ENCODE measurements at places on chromosomes 2 and 18.
A peak's percentile ranks its signal among the peaks of the same experiment; 100 is the strongest.

- no peak for DNase-seq
Observed at GRCh38 chr2:54640834-54641540, 82.5 kb upstream of the EML6 start.

DNA sequence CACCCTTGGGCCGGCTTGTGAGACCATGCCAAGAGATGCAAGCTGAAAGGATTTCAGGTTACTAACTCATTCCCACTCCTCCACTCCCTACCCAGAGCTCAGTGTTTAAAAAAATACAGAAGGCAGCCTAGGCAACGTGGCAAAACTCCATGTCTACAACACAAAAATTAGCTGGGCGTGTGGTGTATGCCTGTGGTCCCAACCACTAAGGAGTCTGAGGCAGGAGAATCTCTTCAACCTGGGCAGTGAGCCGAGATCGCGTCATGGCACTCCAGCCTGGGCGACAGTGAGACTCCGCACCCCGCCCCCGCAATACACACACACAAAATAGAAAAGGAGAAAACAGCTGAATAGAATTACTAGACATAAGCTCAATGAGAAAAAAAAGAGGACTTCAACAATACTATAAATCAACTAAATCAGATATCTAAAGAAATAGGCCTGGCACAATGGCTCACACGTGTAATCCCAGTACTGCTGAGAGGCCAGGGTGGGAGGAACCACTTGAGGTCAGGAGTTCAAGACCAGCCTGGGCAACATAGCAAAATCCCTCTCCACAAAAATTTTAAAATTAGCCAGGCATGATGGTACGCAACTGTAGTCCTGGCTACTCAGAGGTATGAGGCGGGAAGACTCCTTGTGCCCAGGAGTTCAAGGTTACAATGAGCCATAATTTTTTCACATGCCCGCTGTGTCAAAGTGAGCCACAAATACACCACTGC lies 10.1 kb downstream of the IWS1 start:
- DNase-seq, result no peak

- no peak for DNase-seq
Observed at GRCh38 chr2:54878182-54878581, 154.7 kb downstream of the EML6 start.

GRCh38 chr18:74797577-74798151 lies 200.0 kb downstream of the ZNF407 start:
- DNase-seq, result no peak

DNA sequence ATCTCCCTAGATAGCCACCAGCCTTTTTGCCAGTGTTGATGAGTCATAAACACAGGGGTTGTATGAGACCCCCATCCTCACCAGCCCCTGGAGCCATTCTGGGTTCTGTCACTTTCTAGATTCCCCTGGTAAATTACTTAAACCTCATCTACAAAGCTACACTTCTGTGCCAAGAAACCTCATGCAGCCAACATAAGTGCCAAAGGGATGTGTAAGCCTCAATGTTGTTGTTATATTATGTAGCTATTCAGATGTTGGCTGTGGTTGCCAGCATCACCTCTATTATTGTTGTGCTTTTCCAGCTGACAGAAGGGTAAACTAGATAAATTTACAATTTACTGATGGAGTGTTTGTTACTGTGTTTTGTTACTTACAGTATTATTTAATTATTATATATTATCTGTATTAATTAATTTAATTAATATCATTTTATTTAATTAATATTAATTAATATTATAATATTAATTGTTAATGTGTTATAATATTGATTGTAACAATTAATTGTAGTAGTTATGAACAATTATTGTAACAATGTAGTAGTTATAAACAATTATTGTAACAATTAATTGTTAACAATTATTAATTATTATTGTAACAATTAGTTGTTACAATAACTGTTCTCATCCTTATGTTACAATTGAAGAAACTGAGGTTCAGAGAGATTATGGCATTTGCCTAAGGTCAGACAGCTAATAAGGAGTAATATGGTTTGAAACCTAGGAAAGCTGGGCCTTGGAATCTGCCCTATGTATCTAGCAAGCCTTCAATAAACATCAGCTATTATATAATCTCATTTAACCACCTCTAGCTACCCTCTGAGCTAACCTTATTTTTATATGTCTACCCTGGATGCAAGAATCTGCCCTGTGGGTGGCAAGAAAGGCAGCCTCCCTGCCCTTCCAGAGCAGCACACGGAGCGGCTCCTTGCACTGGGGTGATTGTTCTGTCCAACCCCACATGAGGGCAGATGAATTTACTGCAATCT lies 36.1 kb downstream of the PSTPIP2 start:
- DNase-seq, result no peak

DNA sequence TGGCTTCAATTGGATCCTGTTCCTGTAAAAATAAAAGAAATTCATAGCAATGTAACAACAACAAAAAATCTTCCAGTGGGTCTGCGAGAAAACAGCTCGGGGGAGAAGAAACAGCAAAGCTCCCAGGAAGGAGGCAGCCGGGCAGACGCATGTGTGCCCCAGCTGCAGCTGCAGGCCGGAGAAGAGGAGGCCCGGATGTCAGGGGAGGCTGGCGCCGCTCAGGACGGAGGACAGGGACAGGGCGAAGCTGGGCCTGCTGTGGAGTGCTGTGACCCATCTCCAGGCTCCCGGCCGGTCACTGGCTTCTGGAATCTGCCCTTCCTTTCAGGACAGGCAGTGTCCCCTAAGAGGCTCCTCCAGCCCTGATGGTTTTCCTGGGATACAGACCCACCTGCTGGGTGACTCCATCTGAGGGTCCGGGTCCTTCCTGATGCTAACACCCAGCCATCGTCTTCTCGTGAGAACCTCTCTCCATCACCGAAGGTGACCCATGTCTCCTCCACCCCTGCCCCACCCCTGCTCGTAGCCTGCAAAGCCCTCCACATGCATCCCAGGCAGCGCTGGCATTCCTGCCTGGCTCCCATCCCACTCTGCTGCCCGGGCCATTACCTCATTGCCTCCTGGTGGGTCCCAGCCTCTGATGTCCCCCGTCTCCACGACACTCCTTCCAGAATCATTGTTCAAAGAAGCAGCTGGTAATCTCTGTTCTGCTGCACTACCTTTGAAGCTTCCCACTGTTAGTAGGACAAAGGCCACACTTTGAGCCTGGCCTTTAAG lies 145.4 kb upstream of the TWIST2 start:
- no peak for DNase-seq

DNA sequence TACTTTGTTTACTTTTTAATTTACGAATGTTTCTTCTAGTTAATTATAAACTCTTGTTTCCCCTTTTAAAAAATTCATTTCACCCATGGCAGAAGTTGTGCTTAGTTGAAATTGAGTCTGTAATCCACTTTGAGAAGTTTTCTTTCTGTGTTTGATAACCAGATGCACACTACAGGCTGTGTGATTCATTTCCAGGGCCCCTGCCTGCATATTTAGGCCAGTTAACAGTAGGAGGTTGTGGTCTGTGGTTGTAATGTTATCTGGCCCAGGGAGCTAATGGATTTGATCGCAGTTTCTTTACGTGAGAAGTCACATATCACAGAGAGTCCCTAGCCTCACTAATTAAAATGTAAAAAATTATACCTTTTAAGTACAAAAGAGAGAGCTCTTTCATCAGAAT lies 3.3 kb downstream of the CDH7 start:
- DNase-seq, result no peak

DNA sequence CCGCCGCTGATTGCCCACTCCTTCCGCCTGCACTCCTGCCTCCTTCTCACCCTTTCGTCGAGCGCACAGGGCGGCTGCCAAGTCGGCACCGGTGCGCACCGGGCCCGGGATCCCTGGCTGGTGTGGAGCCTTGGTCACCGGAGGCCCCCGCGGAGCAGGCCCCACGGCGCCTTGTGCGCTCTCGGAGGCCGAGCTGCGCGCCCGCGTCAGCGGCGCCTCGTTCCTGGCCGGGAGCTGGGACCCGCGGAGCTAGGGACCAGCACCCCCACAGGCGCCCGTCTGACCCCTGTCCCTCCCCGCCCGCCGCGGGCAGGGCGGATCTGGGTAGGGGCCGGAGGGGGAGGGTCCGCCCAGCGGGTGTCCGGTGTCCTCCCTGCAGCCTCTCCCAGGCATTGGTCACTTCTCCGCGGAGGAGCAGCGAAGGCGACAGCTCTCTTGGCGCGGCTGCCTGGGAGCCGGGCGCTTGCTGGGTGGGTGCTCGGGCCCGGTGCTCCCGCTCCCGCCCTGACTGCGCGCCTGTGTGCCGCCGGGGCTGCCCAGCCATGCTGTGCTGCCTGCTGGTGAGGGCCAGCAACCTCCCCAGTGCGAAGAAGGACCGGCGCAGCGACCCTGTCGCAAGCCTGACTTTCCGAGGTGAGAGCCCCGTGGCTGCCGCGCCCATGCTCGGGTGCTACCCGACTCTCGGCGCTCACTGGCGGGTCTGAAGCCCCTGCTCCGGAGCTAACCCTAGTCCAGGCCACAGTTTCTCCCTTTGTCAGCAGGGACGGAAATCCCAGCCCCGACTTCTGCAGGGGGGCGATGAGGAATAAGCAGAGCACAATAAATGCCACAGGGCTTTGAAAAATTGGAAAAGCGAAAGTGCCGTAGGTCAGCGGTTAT lies 13.2 kb downstream of the DYSF start:
- DNase-seq, result no peak

DNA sequence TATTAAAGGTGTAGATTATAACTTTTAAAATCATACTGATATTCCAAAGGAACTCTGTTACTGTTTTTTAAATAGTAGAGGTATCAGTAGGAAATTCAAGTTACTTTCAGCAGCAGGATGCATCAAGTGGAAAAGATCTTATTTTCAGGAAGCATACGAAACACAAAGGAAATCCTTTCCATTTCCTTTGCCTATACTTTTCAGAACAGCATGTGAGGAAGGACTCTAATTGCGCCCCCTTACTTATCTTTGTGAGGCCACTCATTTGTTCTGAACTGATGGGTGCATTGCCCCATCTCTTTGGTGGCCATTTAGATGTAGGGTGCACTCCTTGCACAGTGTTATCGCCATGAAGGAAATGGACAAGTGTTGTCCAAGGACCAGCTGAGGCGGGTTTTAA lies 145.3 kb downstream of the BABAM2 start:
- DNase-seq, result no peak

GRCh38 chr2:5977477-5977876 lies 285.3 kb downstream of the SOX11 start:
- DNase-seq, result no peak

GRCh38 chr18:13235421-13235831 lies 16.9 kb downstream of the LDLRAD4 start:
- DNase-seq, result no peak

DNA sequence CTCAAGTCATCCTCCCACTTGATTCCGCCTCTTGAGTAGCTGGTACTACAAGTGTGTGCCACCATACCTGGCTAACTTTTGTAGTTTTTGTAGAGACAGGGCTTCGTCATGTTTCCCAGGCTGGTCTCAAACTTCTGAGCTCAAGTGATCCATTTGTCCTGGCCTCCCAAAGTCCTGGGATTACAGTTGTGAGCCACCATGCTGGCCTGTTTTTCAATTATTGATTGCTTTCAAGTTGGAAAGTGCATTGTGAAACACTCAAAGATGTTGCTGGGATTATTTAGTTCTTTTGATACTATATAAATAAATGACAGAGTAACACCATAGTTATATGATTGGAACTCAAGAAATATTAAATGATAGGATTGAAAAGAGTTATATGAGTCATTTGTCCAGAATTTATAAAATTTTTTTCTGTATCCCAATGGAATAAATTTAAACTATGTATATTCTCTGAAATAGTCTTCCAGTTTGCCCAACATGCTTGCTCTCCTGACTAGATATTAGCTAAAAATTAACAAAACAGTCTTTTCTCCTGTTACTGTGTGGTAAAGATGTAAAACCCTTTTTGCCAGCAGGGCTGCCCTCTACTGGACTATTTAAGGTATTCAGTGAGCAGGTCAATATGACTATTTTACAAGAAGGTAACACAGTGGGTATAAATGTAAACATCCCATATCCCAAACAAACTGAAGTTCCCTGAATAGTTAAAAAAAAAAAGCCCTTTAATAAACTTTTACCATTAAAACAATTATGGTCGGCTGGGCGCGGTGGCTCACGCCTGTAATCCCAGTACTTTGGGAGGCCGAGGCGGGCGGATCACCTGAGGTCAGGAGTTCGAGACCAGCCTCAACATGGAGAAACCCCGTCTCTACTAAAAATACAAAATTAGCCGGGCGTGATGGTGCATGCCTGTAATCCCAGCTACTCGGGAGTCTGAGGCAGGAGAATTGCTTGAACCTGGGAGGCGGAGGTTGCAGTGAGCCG lies 42.7 kb downstream of the ACSL3 start:
- DNase-seq, result peak; percentile 11

DNA sequence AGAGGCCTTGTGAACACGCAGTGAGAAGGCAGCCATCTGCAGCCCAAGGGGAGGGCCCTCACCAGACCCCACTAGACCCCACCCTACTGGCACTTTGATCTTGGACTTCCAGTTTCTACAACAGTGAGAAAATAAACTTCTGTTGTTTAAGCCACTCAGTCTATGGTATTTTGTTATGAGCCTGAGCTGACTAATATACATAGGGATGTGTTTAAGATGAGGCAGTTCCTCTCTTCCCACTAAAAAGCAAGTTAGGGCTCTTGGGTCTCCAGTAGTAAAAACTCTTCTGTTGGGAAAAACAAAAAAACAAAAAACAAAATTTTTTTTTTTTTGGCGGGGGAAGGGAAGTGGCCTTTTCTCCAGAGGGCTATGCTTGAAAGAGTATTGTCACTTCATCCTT lies 233.2 kb upstream of the SMAD7 start:
- no peak for DNase-seq

DNA sequence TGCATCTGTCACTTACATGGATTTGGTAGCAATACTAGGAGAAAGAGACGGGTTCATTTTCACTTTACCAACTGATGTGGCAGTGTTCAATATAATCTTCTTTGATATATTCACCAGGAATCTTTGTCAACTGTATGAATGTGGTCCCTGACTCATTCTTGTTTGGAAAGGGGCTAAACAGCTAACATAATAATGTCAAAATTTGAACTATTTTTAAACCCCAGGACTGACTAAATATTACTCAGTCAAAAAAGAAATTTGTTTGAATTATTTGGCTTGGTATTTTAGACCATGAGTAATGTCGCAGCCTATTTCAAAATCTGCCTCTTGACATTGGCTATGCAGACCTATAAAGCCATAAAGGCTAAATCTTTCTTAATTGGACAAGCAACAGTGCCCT lies 413.7 kb upstream of the RGPD4 start:
- DNase-seq, result no peak

GRCh38 chr2:42777883-42778805 lies 14.2 kb upstream of the OXER1 start:
- DNase-seq, result no peak

DNA sequence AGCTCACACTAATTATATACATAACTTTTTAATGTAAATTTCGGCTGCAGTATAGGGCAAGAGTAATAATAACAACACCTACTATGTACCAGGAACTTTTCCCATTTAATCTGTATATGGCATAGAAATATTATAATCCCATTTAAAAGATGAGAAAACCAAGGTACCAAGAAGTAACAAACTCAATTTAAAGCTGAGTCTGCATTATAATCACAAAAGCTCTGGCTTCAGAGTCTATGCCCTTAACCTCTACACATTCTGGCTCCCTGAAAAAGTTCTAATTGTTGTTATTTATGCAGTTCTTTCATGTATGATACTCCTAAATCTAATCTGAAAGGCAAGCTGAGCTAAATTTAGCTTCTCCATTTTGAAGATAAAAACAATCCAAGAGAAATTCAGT lies 1675.1 kb upstream of the NXPH2 start:
- no peak for DNase-seq
